ENCODE measurements at places on chromosomes 12 and 14.

DNA sequence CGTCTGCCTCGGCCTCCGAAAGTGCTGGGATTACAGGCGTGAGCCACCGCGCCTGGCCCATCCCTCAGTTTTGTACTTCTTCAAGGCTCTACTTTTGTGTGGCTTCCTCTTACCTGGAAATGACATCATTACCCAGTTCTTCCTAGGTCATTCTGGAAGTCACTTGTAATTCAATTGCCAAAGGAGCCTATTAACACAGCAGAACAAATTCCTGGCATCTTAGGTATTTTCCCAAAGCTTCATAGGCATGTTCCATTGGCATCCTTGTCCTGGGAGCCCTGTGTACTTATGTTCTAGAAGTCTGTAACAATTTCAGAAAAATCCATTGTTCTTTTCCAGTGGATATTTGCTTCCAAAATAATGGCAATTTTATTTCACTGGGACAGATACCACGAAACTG lies 60.6 kb downstream of the DAAM1 start:
- DNase-seq: no peak

DNA sequence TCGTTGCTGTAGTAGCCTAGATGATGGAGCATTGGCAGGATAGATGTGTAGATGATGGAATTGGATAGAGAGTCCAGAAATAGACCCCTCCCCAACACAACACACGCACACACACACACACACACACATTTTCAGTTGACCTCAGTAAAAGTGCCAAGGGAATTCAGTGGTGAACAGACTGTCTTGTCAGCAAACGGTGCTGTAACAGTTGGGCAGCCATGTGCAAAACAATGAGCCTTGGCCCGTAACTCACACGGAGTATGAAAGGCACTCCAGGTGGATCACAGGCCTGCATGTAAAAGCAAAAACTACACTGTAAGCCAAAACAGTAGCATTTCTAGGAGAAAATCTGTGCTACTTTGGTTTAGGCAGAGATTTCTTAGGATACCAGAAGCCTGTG lies 87.8 kb downstream of the DDX51 start:
- DNase-seq: no peak

GRCh38 chr12:71164166-71164565 lies 6.4 kb upstream of the TSPAN8 start:
- no peak for DNase-seq

- no peak for DNase-seq
Observed at GRCh38 chr12:272942-273341, 10.3 kb upstream of the SLC6A13 start.

DNA sequence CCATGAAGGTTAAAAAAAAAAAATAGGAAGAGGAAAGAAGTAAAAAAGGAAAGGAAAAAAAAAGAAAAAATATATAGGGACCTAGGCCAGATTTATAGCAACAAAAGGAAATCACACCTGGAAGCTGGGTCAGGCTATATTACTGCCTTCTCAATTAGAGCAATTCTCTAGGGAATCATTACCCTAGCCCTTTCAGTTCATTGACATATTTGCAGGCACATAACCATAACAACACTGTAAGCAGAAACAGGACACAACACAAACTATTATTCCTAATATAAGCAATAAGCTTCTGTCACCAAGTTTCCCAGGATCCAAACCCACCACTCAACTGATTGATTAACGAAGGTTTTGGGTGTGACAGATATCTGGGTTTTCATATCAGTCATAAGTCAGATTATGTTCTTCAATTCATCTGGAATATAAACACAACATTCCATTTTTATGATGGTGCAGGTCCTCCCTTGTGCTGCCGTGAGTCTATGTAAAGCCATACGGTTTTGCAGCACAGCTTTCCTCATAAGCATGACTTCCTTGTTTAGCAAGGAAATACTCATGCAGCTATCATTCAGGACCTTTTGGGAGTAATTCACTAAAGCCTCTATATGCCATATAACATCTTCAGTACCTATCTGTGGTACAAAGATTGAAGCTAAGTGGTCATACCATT lies 4.2 kb downstream of the PCNX4 start:
- no peak for DNase-seq

GRCh38 chr12:41903014-41903708 lies 241.5 kb downstream of the GXYLT1 start:
- DNase-seq: no peak

DNA sequence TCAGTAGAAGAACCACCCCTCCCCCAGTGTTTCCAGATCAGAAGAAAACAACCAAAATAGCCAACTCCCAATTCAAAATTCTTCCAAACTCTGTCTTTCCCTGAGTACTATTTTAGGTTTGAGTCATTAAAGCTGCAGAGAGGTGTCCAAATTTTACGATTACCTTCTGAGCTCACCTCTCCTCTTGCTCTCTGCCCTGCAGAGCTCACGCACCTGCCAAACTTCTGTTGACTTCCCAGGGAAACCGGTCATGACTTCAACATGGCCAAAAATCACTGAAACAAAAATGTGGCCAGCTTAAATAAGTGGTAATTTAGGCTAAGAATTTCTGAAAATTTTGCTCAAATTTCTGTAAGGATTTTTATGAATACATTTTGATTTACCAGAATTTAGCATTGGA lies 70.9 kb upstream of the OTX2 start:
- DNase-seq: no peak

All from stimulated activated CD4-positive, alpha-beta T cell treated with anti-CD3 and anti-CD28 coated beads, Interleukin-12 subunit alpha, Interleukin-12 subunit beta, amount 100 ng/mL, for 4 hours (primary cell).